ENCODE measurements at places on chromosomes 5 and 9. TPM values are rescaled to one million over a fixed set of nuclear protein-coding genes. Genes with fewer than 3 reads are reported as not detected.

Gene LAMC3
- 0.37 TPM for total RNA-seq

Gene GGTA1
- total RNA-seq: not detected

DNA sequence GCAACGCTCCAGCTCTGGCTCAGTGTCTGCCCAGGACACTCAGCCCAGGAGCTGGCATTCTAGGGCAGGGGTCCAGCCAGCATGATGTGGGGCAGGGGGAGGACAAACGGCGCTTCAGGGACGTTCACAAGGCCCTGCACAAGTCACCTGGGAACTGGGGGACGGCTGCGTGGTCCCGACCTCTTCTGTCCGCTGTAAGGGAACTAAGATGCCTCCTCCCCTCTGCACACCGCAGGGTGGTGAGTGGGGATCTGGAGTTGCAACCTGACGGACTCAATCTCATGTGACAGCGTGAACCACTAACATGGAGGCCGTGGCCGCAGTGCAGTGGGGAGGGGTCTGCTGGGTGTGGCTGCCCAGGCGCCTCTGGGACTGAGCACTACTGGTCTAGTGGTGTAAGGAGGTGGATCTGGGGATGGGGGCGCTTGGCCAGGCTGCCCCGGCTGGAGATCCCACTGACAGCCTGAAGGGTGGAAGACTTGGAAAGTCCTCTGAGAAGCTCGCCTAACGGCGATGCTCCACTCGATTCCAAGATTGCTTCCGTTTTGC, 88.0 kb upstream of the RAPGEF1 start:
- no peak overlapping the region for H3K4me3 ChIP-seq
- H3K27ac ChIP-seq: no peak overlapping the region
- H3K27me3 ChIP-seq: peaks cover 41% of the 10 kb centered on the region
- no peaks in the 10 kb centered on the region for H3K36me3 ChIP-seq

DNA sequence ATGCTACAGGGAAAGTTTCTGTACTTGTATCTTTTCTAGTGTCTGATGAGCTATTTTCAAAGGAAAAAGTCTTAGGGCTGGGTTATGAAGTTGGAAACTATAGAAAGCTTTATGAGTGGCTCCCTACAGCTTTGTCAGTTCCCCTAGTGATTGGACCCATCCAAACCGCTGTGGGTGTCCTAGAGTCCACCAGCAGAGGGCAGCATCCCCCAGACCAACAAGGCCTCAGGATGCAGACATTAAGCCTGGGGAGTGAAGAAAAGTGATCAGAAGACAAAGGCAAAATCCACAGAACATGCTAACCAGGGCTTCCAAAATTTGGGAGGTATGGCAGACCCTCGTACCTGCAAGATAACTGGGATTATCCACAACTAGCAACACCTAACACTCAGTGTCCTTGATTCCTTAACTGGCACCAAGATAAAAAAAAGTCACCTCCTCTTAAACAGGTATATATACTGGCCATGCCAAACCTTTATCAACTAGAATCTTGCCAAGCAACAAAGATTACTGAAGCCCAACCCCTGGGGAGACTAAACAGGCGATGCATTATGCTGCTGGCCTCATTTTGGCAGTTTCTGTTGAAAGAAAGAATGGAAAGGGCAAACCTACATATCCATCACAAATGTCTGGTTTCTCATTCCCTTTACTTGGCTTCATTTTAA, 110.4 kb upstream of the NR5A1 start:
- no peaks in the 10 kb centered on the region for H3K36me3 ChIP-seq
- H3K4me3 ChIP-seq: no peak overlapping the region
- DNase-seq: peak; percentile 87
- H3K4me1 ChIP-seq: peaks cover 18% of the 10 kb centered on the region
- no peak overlapping the region for H3K27ac ChIP-seq

DNA sequence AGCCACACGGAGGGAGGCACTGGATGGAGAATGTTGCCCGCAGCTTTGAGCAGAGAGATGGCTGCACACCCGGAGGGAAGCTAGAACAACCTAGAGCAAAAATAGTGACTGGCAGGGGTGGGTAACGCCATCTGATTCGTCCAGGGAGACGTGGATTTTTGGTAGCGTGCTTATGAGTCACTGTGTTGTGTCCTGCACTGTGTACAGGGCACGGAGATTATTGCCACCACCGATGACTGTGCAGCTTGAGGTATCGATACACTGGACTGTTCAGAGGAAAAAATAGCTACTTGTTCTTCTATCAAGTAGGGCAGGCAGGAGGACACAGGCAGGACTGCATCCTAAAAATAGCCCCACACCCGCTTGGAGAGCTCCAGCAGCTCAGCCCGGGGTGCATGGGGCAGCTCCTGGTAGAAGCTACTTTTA, 6.0 kb downstream of the UBE2QL1 start:
- no peak overlapping the region for H3K4me3 ChIP-seq
- no peaks in the 10 kb centered on the region for H3K4me1 ChIP-seq
- no peak for DNase-seq
- H3K27me3 ChIP-seq: peaks cover 30% of the 10 kb centered on the region
- H3K27ac ChIP-seq: no peak overlapping the region
- H3K36me3 ChIP-seq: no peaks in the 10 kb centered on the region

- H3K27me3 ChIP-seq: no peaks in the 10 kb centered on the region
- H3K4me3 ChIP-seq: no peak overlapping the region
- no peak overlapping the region for H3K27ac ChIP-seq
- H3K4me1 ChIP-seq: no peaks in the 10 kb centered on the region
- no peaks in the 10 kb centered on the region for H3K36me3 ChIP-seq
- no peak for DNase-seq
Observed at GRCh38 chr5:97601651-97602050, 418.6 kb upstream of the RIOK2 start.

DNA sequence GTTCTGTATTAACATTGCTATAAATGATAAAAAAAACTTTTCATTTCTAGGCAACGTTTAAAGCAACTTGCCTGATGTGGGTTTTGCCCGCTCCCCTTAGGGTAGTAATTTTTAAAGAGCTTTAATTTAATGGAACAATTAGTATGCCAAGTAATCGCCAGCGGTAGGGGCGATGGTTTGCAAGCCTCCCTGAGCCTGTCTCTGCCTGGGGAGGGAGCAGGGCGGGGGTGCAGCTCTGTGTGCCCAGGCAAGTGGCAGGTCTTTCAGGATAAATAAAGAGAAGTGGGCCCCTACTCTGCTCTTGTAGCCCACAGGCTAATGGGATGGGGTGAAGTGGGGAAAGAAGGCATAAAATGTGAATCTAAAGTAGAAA, 13.8 kb upstream of the TGFBI start:
- H3K4me3 ChIP-seq: no peak overlapping the region
- H3K4me1 ChIP-seq: peaks cover 82% of the 10 kb centered on the region
- no peaks in the 10 kb centered on the region for H3K27me3 ChIP-seq
- no peak overlapping the region for H3K27ac ChIP-seq

Gene OLFM1
- total RNA-seq: 278 TPM

GRCh38 chr5:44981708-44982107, 173.0 kb downstream of the MRPS30 start:
- no peaks in the 10 kb centered on the region for H3K36me3 ChIP-seq
- no peak overlapping the region for H3K27ac ChIP-seq
- H3K4me3 ChIP-seq: no peak overlapping the region
- H3K27me3 ChIP-seq: no peaks in the 10 kb centered on the region
- DNase-seq: no peak
- H3K4me1 ChIP-seq: no peaks in the 10 kb centered on the region

Gene PDE6A
- total RNA-seq: 0.39 TPM

Gene SEMA5A
- 0.20 TPM for total RNA-seq

GRCh38 chr5:173138707-173139106, 5.6 kb upstream of the BNIP1 start:
- no peak for DNase-seq
- no peak overlapping the region for H3K27ac ChIP-seq
- H3K36me3 ChIP-seq: no peaks in the 10 kb centered on the region
- H3K4me3 ChIP-seq: no peak overlapping the region
- H3K4me1 ChIP-seq: no peaks in the 10 kb centered on the region

- H3K27me3 ChIP-seq: no peaks in the 10 kb centered on the region
- H3K4me3 ChIP-seq: no peak overlapping the region
- H3K27ac ChIP-seq: no peak overlapping the region
- H3K4me1 ChIP-seq: no peaks in the 10 kb centered on the region
Observed at GRCh38 chr5:124110942-124111341, 599.0 kb downstream of the CSNK1G3 start.

- peaks cover 16% of the 10 kb centered on the region for H3K36me3 ChIP-seq
- H3K4me3 ChIP-seq: no peak overlapping the region
- no peak overlapping the region for H3K27ac ChIP-seq
- no peaks in the 10 kb centered on the region for H3K4me1 ChIP-seq
Observed at GRCh38 chr5:151659001-151659754, 27.5 kb downstream of the SPARC start.

Gene ORM1
- not detected for total RNA-seq

Gene GAS1
- total RNA-seq: 57.5 TPM

- no peaks in the 10 kb centered on the region for H3K36me3 ChIP-seq
- H3K4me3 ChIP-seq: no peak overlapping the region
- no peaks in the 10 kb centered on the region for H3K27me3 ChIP-seq
- no peak overlapping the region for H3K27ac ChIP-seq
- DNase-seq: peak; percentile 54
- peaks cover 10% of the 10 kb centered on the region for H3K4me1 ChIP-seq
Observed at GRCh38 chr5:14040542-14040941, 96.1 kb upstream of the DNAH5 start.

- H3K4me1 ChIP-seq: no peaks in the 10 kb centered on the region
- H3K27me3 ChIP-seq: no peaks in the 10 kb centered on the region
- H3K4me3 ChIP-seq: no peak overlapping the region
- no peak for DNase-seq
- no peaks in the 10 kb centered on the region for H3K36me3 ChIP-seq
- no peak overlapping the region for H3K27ac ChIP-seq
Observed at GRCh38 chr5:74342948-74343682, 297.4 kb downstream of the ENC1 start.

GRCh38 chr5:177354711-177355110, 3.0 kb upstream of the RGS14 start:
- H3K4me1 ChIP-seq: peaks cover 4% of the 10 kb centered on the region
- H3K36me3 ChIP-seq: no peaks in the 10 kb centered on the region
- no peak for DNase-seq
- H3K27me3 ChIP-seq: no peaks in the 10 kb centered on the region
- H3K27ac ChIP-seq: no peak overlapping the region

Gene PPP2R2B
- not detected for total RNA-seq

Gene STING1
- total RNA-seq: 29.4 TPM

Gene FCHO2
- 2.5 TPM for total RNA-seq

DNA sequence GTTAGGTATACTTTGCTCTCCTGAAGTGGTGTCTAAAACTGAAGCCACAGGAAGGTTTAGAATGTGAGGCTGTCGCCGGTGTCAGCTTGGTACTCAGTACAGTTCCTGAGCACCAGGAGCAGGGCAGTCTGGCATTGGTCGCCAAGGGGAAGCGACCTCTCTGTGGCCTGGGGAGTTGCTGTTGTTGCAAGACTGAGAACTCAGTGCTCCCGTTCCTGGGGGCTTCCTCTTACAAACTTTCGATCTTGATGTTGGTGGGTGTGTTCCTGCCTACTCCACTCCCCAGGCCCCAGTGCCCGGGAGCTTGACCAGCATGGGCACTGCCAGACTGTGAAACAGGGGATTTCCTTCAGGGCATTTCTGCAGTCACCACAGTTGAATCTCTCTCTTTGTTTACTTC, 52.4 kb upstream of the PPARGC1B start:
- no peak overlapping the region for H3K27ac ChIP-seq
- no peaks in the 10 kb centered on the region for H3K36me3 ChIP-seq
- no peaks in the 10 kb centered on the region for H3K4me1 ChIP-seq
- H3K4me3 ChIP-seq: no peak overlapping the region
- DNase-seq: no peak

GRCh38 chr9:95057101-95057500, 260.4 kb downstream of the FANCC start:
- no peaks in the 10 kb centered on the region for H3K27me3 ChIP-seq
- no peak for DNase-seq
- peaks cover 43% of the 10 kb centered on the region for H3K4me1 ChIP-seq
- H3K4me3 ChIP-seq: no peak overlapping the region
- no peaks in the 10 kb centered on the region for H3K36me3 ChIP-seq
- no peak overlapping the region for H3K27ac ChIP-seq

Gene DNM1
- total RNA-seq: 11.8 TPM

DNA sequence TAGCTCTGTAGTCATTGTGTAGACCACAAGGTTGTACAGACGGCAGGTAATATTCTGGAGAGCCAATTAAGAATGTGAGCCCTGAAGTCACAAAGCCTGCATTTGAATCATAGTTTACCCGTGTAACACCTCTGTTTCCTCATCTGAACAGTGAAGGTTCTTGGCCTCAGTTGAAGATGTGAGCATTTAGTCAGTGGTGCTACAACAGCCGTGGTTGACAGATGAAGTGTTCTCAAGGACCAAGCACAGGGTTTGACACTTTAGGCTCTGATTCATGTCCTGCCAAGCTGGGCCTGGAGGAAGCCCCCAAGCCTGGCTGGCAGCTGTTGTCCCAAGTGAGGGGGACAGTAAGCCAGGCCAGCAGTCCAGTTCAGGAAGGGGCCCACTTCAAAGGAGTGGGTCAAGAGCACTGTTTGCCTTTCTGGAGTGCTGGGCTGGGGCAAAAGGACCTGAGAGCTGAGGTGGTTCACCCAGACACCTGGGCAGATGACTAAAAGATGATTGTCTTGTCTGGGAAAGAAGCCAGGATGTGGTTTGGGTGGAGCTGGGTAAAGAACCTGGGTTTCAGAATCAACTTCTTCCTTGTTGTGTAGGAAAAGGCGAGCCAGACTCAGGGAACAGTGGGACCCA, 20.7 kb downstream of the FAXDC2 start:
- H3K27me3 ChIP-seq: no peaks in the 10 kb centered on the region
- H3K36me3 ChIP-seq: peaks cover 7% of the 10 kb centered on the region
- peaks cover 4% of the 10 kb centered on the region for H3K4me1 ChIP-seq
- no peak for DNase-seq

DNA sequence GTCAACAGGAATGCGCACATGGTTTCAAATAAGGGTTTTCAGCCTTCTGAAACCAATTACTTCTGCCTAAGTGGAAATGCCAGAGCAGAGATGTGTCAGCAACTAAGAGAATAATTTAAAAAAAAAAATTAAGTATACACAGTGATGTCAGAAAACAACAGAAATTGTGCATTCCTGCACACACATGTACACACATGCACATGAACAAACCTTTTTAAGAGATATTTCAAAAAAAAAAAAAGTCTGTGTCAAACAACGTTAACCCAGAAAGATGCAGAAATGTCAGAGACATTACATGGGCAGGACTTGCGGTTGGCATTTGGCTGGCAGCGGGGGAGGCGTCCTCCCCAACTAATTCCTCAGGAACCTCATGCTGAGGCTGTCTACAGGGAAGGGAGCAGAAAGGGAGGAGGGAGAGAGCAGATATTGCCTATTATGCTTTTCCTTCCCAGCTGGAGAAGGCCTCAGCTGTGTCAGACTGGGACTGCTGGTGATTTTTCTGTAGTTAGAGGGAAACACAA, 536.9 kb upstream of the WWC1 start:
- no peaks in the 10 kb centered on the region for H3K27me3 ChIP-seq
- H3K4me1 ChIP-seq: peaks cover 54% of the 10 kb centered on the region
- H3K4me3 ChIP-seq: peak overlapping the region; percentile 40
- H3K27ac ChIP-seq: peak overlapping the region; percentile 75
- H3K36me3 ChIP-seq: no peaks in the 10 kb centered on the region

Gene EGFLAM
- 45.4 TPM for total RNA-seq

- H3K4me1 ChIP-seq: peaks cover 14% of the 10 kb centered on the region
- peak; percentile 55 for DNase-seq
- H3K36me3 ChIP-seq: no peaks in the 10 kb centered on the region
- no peak overlapping the region for H3K27ac ChIP-seq
- peaks cover 3% of the 10 kb centered on the region for H3K27me3 ChIP-seq
- no peak overlapping the region for H3K4me3 ChIP-seq
Observed at GRCh38 chr9:122058709-122059108, 34.4 kb downstream of the TTLL11 start.

Gene PCDHB7
- total RNA-seq: 2.3 TPM

Measured in A673 (cell line).